Testis (tissue), 5 donors: ENCODE measurements at places on chromosomes 5 and 9. TPM values are rescaled to one million over a fixed set of nuclear protein-coding genes. Genes with fewer than 3 reads are reported as not detected.

Gene NTNG2
- total RNA-seq, result 29.0 TPM

Gene PCDHB6
- total RNA-seq, result 4.4 TPM

GRCh38 chr5:1507014-1507375, 16.8 kb downstream of the LPCAT1 start:
- H3K27ac ChIP-seq, result no peak overlapping the region
- H3K27me3 ChIP-seq, result no peaks in the 10 kb centered on the region
- no peaks in the 10 kb centered on the region for H3K36me3 ChIP-seq
- no peak overlapping the region for H3K4me3 ChIP-seq
- DNase-seq, result no peak
- H3K4me1 ChIP-seq, result peaks cover 14% of the 10 kb centered on the region

- H3K36me3 ChIP-seq, result no peaks in the 10 kb centered on the region
- H3K27me3 ChIP-seq, result no peaks in the 10 kb centered on the region
- no peak overlapping the region for H3K27ac ChIP-seq
These were observed 88.2 kb downstream of the DCP2 start for GRCh38 chr5:113064806-113065205.

GRCh38 chr5:932628-933250, 40.1 kb downstream of the TRIP13 start:
- H3K4me1 ChIP-seq, result no peaks in the 10 kb centered on the region
- H3K4me3 ChIP-seq, result no peak overlapping the region
- H3K36me3 ChIP-seq, result no peaks in the 10 kb centered on the region
- peak; percentile 15 for DNase-seq
